ENCODE measurements at places on chromosomes 6 and 20.

DNA sequence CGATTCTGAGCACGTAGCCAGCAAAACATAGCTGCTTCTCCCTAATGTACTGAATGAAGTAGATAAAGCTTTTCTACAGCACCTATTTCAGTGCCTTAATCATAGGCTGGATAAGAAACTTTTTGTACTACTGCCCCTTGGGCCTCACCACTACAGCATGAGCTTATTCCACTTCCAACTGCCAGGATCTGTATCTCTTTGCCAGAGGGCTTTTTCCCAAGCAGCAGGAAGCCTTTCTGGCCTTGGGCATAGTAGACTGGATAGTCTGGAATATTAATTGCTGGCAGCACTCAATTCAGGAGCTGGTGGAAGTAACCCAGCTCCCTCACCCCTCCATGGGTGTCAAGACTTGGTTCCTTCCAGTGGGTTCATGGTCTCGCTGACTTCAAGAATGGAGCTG lies 43.6 kb downstream of the ANKEF1 start:
- DNase-seq, result no peak

GRCh38 chr6:120938876-120939472 lies 395.3 kb downstream of the TBC1D32 start:
- DNase-seq, result no peak

DNA sequence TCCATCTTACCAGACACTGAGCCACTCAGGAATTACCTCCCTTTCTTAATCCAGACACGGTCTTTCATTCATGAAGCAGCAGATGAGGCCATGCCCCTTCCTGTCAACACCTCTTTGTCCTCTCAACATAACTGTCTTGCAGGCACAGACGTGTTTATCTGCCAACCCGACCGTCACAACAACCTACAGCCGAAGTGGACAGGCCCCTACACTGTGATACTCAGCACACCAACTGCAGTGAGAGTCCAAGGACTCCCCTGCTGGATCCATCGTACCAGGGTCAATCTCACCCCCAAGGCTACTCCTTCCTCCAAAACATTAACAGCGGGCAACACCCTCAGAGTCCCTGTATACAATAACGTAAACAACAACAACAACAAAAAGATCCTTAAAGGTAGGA lies 30.6 kb upstream of the ULBP3 start:
- no peak for DNase-seq

DNA sequence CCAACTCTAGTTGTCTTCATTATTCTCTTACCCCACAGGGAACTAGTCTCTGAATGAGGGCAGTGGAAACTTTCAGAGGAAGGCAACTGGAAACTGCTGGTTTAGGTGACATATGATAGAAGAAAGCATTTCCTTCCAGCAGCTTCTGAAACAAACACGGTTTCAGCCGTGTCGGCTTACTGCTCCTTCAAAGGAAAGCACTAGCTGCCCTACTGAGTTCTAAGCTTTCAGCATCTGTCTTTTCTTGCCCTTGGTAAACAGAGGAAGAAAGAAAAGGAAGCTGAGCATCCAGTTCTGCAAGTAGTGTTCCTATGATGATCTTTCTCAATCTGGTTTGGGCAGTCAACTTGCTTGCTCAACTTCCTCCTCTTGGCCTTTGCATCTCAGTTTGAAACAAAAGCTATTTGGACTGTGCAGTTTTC lies 117.5 kb upstream of the CEP85L start:
- no peak for DNase-seq

DNA sequence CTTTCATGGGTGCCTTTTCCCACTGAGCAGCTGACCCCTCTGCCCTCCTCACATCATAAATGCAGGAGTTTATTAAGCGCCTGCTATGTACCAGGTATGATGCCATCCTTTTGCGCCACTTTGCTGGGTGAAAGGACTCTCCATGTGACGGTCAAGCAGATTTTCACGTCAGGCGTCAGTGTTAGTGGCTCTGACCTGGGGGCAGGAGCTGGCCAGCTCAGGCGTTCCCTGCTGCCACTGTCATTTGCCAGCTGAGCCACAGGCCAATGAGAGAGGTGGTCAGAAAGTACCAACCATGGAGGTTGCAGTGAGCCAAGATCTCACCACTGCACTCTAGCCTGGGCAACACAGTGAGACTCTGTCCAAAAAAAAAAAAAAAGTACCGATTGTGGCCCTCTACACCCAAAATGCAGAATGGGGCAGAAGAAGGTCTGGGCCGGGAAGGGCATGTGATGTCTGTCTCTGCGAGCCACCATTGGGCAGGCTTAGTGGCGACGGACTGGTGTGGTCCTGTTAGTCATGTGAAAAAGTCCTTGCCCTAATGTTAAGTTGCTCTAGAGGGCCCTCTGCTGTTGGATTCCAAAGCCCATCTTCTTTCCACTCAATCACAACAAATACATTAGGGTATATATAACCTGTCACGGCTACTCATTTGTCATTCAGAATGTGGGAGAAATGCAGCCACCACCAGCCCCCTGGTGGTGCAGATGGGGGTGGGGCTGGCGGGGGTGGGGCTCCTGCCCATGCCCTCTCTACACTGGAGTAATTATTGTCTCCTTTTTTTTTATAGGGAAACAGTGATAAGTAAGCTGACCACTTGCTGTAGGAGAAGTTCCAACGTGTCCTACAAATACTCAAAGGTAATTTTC lies 18.4 kb upstream of the SLC22A1 start:
- DNase-seq, result peak; percentile 54

DNA sequence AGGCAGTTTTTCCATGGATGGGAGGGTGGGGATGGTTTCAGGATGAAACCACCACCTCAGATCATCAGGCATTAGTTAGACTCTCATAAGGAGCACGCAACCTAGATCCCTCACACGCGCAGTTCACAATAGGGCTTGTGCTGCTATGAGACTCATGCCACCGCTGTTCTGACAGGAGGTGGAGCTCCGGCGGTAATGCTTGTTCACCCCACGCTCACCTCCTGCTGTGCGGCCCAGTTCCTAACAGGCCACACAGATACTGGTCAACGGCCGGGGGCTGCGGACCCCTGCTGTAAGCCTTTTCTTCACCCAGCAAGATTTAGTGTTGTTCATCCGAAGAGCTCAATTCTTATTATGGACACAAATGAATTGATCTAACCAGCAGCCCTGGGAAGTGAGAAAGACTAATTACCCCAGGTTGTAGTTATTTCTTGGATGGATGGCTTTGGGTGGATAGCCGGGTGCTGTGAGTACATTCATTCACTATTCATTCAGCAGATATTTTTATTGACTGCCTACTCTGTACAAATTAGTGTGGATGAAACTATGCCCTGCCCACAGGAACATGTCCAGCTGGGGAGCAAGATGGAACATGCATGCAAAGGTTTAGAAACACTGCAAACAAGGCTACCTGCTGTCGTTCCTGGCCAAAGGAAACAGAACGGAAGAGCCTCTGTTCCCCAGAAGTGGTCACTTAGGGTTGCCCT lies 57.2 kb downstream of the RIOK1 start:
- DNase-seq, result no peak

DNA sequence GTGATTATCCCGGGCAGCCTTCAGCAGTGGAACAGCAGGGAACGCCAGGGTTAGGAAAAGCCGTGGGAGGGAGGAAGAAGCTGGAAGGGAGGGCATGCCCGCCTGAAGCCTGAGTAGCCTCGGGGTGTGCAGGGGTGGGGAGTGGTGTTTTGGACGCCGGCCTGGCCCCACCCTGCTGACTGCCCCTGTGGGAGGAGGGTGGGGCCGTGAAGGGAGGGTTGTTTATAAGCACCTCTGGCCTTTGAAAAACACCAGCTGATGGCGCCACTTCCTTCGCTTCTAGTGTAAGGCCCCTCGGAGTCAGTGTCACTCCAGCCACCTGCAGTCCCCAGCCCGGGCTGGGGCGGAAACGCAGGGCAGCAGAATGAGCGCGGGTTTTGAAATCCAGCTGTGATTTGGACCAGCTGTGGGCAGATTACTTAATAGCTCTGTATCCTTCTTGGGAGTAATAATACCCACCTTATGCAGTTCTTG lies 52.8 kb upstream of the BMP6 start:
- DNase-seq, result peak; percentile 50

DNA sequence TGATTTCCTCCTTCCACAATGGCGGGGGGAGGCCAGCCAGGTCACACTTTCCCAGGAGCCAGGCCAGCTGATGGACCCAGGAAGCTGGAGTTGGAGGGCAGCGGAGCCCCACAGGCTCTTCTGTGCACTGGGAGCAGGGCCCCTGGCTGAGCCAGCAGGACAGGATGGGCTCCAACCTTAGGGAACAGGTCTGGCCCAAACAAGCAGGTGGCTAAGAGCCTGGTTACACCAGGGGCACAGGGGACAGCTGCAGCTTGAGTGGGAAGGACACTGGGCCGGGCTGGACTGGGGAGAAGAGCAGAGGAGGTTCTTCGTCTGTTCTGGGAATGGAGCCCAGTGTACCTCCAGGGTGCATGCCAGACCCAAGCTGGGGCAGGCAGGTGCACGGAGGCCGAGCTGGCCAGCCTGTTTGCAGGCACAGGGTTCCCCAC lies 102.3 kb downstream of the DLL1 start:
- no peak for DNase-seq

DNA sequence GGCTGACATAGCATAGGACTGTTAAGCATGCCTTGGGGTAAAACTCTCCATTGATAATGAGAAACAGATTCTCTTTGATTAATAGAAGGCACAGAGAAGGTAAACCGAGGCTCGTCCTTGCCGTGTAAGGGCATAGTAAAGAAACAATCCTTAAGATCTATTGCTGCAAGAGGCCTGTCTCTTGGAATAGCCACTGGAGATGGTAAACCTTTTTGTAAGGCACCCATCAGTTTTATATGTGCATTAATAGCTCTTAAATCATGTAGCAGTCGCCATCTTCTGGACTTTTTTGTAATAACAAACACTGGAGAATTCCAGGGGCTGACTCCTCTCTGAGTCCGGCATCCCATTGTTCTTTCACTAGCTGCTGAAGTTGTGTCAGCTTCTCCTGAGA lies 8.4 kb upstream of the ABHD12 start:
- peak; percentile 72 for DNase-seq

DNA sequence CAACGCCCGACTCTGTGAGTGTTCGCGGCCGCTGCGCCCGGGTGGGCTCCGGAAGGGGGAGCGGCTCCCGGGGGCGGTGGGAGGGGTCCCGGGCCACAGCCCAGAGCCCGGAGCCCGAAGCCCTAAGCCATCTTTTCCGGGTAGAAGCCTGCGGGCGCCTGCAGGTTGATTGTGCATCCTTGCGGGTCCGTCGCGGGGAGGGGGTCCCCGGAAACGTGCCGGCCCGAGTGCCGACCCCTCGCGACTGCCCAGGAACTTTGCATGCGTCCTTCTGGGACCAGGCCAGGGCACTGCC lies 413 bp downstream of the PTPRA start:
- DNase-seq, result peak; percentile 83

- peak; percentile 46 for DNase-seq
Measured at GRCh38 chr20:38113401-38114325, 51.4 kb downstream of the TGM2 start.

GRCh38 chr6:155039618-155040017 lies 44.5 kb downstream of the TIAM2 start:
- no peak for DNase-seq

DNA sequence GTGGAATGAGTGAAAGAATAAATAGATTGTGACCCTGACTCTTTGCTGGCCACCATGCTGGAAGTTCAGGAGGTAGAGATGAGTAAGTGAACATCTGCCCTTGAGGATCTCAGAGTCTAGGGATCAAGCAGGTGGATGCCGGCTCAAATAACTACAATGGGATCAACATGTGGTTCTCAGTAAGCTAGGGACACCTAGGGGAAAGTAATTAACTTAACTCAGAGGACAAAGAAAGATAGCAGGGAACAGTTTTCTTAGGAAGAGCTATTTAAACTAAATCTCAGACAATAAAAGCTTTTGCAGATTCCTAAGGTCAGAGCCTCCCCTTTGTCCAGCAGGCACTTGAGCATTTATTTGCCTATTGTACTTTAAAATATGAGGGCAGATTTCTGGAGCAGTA lies 29.1 kb downstream of the SLC13A3 start:
- DNase-seq, result no peak

- DNase-seq, result peak; percentile 2
Measured at GRCh38 chr6:56025795-56026194, 150.4 kb upstream of the BMP5 start.

DNA sequence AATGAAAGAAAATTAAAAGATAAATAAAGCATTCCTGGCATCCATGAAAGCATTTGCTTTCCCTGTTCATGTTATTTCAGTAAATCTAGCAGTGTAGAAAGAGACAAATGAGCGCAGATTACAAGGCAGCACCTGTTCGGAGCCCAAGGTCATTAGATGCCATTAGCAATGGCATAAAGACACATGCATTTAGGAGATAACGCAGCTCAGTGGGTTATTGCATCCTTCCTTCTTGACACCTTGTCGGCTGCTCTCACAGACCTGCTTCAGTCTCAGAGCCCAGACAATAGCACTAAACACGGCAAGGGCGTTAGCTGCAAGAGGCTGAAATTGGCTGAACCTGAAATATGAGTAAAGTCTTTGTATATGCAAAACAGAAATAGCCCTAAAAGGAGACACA lies 140.3 kb downstream of the ATXN1 start:
- peak; percentile 89 for DNase-seq

DNA sequence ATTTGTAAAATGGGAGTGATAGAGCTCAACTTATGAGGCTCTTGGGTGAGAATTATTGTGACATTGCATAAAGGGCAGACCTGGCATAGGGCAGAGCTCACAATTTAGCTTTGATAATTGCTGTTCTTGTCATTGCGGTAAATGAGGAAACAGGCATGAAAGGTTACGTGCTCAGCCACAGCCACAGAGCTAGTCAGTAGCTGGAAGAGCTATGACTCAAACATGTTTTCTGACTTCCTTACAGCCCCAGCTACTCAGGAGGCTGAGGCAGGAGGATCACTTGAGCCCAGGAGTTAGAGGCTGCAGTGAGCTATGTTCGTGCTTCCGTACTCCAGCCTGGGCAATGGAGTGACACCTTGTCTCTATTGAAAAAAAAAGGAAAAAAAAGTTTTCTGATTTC lies 3.5 kb upstream of the GHRH start:
- no peak for DNase-seq

- DNase-seq, result no peak
Measured at GRCh38 chr6:53854843-53855567, 60.2 kb downstream of the LRRC1 start.

DNA sequence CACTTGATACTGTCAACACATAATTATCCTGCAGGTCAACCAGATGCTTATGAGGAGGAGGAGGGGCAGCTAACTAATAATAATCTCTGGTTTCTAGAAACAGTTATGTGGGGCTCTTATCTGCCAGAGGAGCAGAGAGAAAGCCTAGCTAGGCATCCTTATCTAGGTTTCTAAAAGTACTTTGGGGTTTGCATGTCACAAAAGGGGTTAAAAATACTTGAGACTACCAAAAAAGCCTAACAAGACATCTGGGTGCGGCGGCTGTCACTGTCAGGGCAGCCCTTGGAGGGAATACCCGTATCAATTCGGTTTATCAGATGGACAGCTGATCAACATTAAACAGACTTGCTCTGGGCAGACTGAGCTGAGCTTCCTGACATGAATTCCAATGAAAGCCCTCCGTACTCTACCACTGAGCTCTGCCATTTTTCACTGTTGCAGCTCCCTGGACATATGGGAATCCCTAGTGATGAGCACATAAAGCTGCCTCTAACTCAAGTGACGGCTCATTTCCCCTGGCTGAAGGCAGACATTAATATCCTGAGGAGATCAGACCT lies 166.6 kb downstream of the PDSS2 start:
- DNase-seq, result no peak

GRCh38 chr6:11213422-11214021 lies 18.9 kb downstream of the NEDD9 start:
- DNase-seq, result no peak

GRCh38 chr6:113857556-113858479 lies 673 bp downstream of the MARCKS start:
- DNase-seq, result no peak

- no peak for DNase-seq
Measured at GRCh38 chr20:38076548-38076947, 43.0 kb downstream of the RPRD1B start.
